ENCODE measurements at places on chromosomes 4 and X.

DNA sequence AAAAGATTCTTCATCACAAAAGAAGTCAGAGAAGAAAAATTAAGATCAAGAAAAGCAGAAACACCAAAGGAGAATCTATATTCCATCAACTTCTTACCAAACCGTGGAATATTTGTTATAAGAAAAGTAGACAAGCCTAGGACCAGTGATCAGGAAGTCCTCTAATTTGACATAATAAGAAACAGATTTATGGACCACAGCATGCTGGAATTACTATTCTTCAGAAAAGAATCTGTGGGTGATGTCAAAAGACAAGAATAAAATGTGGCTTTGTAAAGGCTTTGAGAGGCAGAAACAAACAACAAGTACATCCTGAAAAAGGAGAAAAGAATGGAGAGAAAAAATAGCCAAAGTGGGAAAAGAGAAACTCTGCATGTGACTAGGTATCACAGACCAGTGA, 123.3 kb downstream of the SLC10A7 start:
- no peak for DNase-seq

DNA sequence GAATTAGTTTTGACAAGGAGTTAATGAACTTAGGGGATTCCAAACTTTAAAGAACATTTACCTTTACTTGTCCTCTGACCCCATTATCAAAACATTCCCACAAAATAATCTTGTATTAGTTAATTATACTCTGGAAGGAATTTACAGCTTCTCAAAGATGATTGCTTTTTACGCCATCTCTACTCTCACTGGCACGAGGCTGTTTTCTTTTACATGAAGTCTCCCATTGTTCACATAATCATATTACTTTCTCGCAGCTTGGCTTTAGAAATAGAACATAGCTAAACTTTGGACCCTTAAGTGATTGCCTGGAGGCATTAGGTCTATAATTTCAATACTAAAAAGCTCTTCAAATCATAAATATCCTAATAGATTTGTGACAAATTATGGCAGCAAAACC, 592.9 kb downstream of the TRIML1 start:
- no peak for DNase-seq

GRCh38 chr4:136277741-136278140, 1254.6 kb downstream of the PCDH18 start:
- no peak for DNase-seq

GRCh38 chr4:71270901-71271300, 67.9 kb upstream of the SLC4A4 start:
- DNase-seq: no peak

GRCh38 chr4:185381288-185382196, 14.2 kb downstream of the LRP2BP start:
- DNase-seq: no peak

- DNase-seq: no peak
Measured at GRCh38 chrX:75151827-75152592, 4.1 kb downstream of the ABCB7 start.

DNA sequence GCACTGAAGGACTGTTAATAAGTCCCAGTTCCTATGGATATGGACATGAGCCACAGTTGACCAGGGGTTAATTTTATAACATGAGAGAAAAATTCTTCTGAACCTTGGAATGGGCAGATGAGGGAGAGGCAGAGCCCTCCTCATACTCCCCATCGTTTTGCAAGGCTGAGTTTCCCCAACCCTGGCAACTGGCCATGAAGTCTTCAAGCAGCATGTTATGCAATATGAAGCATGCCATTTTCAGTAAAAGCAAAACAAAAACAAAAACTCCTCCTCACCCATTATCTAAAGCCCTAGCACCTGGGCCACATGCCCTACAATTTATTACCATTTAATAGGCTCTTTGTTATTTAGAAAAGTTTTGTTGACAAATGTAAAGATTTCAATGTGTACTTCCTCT, 64.5 kb downstream of the GPC4 start:
- DNase-seq: no peak

DNA sequence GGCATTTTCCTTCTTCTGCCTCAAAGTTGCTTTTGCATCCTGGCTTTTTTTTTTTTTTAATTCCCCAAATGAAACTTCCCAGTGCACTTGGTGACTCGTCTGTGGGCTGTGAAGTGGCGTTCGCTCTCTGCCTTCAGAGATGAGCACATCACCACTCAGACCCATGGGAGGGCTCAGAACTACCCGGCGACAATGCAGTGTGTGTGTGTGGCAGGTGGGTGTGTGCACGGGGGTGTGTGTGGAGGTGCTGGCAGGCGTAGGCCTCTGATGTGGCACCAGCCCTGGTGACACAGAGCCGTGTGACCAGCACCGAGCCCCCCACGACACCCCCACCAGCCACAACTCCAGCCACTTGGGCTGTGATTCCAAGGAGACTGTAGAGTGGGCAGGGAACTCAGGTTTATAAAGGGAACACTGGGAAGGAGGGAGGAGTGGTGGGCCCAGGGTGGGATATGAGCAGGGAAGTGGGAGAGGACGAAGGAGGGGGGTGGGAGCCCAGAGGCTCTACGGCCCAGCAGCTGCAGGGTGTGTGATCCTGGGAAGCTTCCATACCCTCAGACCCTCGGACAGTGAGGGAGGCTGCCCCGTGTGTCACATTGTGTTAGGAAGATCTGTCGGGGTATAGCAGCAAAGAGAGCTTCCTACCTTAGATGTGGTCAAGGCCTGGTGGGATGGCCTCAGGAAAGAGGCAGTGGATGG, 6.0 kb upstream of the WFS1 start:
- no peak for DNase-seq

GRCh38 chrX:40050532-40050931, 47.2 kb downstream of the BCOR start:
- no peak for DNase-seq

- DNase-seq: no peak
Measured at GRCh38 chrX:152738560-152738959, 5.0 kb downstream of the MAGEA12 start.

DNA sequence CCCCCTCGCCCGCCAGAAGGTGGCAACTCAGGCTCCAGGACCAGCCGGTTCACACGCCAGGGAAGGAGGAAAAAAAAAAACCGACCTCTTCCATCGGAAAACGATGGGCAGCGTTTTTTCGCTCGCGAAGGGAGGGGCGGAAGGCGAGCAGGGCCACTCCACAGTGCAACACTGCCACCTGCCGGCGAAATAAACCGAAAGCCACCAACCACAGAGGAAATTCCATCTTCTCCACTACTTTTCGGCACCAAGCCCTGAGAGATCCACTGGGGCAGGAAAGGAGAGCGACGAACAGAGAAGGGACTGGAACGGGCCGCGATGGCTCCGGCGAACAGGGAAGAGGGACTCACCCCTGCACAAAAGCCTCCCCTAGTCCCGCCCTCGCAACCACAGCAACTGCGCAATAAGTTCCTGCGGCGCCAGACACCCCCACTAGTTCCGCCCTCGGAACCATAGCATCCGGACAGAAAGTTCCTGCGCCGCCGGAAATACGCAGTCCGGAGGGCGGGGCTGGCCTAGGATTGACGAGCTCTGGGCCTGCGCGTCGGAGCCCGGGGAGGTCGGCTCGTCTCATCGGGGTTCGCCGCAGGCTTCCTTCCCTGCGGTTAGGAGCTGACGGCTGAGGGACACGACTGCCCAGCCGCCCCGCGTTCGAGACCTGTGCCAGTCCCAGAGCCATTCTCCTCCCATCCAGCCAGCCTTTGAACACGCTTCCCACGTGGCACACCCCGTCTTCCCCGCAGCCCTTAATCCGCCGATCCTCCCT, 23.4 kb downstream of the FAM156A start:
- DNase-seq: peak; percentile 83

GRCh38 chrX:275476-275966, 5.7 kb upstream of the PLCXD1 start:
- DNase-seq: no peak

DNA sequence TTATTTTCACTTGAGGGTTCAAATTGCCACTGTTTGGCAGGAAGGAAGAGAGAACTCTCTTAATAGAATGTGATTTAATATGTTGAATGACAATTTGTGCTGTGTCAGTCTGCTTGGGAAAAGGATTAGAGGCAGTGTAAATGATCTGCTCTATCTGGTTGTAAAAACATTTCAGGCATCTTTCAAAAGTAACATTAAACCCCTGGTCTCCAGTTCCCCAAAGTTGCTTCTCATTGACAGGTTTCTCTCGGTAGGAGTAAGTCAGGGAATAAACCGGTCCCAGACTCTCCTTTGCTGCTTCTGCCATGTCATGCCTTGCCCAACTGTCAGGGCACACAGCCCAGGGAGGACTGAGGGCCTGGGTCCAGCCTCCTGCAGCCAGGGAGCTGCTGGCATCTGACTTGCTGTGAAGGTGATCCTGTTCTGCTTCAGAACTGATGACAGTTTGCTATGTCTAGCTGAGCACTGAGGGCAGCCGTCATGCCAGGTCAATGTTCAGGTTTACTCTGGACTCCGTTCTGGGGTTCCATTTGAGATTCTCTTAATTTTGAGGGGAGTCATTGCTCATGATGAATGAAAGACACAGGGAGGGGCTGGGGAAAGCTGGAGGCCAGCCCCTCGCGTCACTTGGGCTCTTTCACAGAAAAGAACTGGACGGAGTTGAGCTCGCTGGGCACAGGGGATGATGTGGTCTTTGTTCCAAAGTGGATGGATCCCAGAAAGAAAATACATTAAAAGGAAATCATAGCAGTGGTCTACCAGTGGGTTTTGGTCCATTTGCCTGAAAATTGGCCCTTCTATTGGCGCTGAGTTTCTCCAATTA, 312.4 kb downstream of the ARHGAP10 start:
- DNase-seq: no peak

GRCh38 chr4:78518561-78518960, 33.0 kb upstream of the ANXA3 start:
- no peak for DNase-seq

DNA sequence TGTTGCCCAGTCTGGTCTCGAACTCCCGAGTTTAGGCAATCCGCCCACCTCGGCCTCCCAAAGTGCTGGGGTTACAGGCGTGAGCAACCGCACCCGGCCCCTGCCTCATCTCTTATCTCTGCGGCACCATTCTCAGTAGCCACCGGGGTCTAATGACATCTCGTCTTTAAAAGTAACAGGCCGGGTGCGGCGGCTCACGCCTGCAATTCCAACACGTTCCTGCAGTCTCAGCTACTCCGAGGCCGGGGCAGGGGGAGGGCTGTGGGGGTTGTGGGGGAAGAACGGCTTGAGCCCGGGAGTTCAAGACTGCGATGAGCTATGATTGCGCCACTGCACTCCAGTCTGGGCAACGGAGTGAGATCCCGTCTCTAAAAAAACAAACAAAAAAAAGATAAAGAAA, 28.8 kb downstream of the ING2 start:
- DNase-seq: no peak

- DNase-seq: no peak
Measured at GRCh38 chr4:139655116-139655515, 10.5 kb upstream of the MGST2 start.

- DNase-seq: no peak
Measured at GRCh38 chr4:123449780-123450179, 53.2 kb downstream of the SPRY1 start.

DNA sequence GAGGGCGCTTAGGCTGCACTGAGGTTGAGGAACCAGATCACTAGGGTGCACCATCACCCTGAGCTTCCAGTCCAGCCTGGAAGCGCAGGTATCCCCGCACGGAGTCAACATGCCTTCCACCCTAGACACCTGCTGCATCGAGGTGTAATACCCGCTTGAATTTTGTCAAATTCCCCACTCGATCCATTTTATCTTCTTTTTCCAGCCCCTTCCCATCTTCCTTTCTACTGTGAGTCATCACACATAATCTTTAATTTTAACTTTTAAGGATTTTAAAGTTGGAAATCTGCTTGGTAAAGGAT, 821 bp downstream of the PLK4 start:
- no peak for DNase-seq

GRCh38 chr4:102675141-102675540, 85.6 kb downstream of the MANBA start:
- no peak for DNase-seq

- no peak for DNase-seq
Measured at GRCh38 chr4:163048447-163048846, 118.2 kb downstream of the NAF1 start.

DNA sequence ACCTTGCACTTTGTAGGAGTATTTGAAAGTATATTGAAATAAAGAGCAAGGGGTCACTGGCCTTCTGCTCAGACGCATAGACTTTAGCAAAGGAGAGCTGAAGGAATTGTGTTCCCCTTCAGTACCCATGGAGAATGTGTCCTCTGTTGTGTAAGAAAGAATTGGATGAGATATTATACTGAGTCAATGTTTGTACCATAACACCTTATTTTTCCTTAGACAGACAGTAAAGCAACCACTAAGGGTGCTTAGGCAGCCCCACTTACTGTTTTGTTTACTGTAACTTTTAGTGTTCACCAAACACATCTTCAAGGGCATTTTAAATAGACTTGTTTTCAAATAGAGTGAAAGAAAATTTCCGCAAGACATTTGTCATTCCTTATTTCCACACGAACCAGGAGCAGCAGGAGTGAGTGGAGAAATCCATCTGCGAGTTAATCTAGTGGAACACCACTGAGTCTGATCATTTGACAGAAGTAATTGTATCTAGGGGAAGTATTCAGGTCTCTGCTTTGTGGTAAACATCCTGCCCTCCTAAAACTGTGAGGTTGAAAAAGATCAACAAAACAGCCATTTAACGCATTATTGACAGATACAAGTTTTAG, 89.5 kb downstream of the SLIT2 start:
- no peak for DNase-seq

- DNase-seq: no peak
Measured at GRCh38 chr4:23819041-23819511, 70.8 kb downstream of the PPARGC1A start.

DNA sequence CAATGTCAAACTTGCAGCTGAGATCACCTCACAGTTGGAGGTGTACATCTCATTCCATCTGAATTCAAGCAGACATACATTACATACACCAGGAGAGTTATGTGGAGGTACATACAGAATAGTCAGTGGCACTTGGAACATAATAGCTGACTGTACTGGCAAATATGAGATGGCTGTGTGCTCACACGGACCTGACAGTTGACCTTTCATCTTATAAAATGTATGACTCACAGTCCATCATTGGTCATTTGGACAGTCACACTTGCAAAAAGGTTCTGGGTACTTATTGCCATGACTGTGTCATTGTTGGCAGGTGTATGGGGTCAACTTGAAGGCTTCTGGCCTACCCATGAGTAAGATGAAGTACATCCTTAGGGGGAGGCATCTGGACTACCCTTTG, 88.6 kb upstream of the WDR1 start:
- no peak for DNase-seq

- DNase-seq: no peak
Measured at GRCh38 chrX:119495734-119496726, 27.8 kb downstream of the SLC25A5 start.

DNA sequence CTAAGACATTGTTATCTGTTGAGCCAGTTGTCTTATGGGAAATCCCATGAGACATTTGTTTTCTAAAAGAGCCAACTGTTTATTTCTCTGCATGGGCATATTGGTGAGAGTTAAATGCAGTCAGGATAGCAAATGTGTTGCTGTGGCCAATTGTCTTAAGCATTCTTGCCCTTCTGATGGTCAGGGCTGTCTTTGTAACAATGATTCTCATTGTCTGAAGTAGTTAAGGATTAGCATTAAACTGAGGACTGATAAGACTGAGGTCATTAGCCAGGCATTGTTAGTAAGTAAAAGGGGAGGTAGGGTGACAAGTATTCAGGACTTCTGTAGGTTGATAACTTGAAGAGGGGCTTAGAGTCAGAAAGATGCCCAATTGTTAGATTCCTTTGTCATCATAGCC, 11.2 kb upstream of the MORF4L2 start:
- no peak for DNase-seq
